ENCODE measurements at places on chromosomes 5 and 9.

- peak; percentile 33 for DNase-seq
Measured at GRCh38 chr5:145245354-145245753, 589.8 kb downstream of the PRELID2 start.

DNA sequence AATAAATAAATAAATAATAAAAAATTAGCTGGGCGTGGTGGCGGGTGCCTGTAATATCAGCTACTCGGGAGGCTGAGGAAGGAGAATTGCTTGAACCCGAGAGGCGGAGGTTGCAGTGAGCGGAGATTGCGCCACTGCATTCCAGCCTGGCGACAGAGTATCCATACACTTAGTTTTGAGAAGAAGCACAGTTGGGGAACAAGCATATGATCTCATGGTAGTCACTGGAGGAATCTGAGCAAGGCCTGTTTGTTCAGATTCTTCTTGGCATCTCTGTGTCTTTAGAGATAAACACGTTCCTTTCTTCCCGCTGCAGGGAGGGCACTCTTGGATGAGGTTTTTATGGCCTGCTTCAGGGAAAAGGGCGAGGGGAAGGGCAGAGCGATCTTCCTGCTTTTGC is 15.6 kb upstream of the DENND1A start:
- DNase-seq, result no peak

GRCh38 chr9:91852801-91853347 is 97.2 kb downstream of the ROR2 start:
- DNase-seq, result no peak

GRCh38 chr9:129932303-129933151 is 97.3 kb downstream of the USP20 start:
- no peak for DNase-seq

DNA sequence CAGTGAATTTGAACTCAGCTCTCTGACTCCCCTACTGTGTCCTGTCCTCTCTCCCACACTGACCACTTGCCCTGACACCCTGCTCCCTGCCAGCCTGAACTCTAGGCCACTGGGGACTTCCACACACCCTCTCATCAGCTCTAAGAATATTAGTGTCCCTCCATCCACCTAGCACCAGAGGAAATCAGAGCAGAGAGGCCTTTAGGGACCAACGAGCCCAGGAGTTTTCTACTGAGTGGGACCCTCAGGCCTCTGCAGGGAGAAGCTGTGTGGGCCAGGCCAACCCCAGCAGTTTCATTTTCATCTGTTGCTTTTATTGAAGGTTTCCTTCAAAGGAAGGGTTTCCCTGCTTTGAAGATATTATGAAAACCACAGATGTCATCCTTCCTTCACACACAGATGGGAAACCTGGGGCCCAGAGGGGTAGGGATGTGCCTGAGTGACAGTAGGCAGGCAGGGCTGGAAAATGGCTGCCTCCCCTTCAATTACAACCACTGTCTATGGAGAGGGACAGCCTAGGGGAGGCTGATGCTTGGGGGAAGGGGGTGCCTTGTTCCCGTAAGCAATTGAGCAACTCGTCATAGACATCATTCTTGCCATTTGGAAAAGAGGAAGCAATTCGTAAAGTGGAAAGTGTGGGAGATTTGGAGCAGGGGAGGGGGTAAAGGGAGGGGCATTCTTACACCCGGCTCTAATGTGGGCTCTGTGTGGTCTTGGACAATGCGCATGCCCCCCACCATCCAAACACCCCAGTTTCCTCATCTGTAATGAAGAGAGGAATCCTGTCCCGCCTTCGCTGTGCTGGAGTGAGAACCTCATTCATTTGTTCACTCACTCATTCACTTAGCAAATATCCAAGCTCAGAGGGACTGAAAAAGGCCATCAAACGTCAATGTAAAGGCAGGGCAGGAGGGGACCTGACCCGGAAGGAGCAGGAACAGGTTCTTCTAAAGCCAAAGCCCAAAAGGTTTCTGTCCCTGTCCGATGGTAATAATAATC is 3.9 kb downstream of the GLIPR2 start:
- DNase-seq, result no peak

- DNase-seq, result no peak
Measured at GRCh38 chr9:92247296-92247695, 46.2 kb downstream of the IARS1 start.

DNA sequence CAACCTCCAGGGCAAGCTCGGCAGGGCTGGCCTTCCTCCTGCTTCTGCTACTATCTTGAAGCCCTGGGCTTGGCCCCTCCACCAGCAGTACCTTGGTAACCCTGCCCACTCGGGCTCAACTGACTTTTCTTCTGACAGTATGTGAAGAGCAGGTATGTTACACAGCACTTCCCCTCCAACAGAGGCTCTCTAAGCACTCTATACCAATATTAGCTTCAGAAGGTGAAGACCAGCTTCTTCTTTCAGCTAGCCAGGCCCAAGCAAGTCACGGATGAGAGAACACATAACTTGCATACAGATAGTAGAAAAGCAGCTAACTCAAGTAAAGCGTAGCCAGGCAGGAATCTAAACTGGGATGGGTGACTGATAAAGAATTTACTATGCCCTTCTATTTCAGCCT is 64.3 kb downstream of the FEM1C start:
- DNase-seq, result no peak

DNA sequence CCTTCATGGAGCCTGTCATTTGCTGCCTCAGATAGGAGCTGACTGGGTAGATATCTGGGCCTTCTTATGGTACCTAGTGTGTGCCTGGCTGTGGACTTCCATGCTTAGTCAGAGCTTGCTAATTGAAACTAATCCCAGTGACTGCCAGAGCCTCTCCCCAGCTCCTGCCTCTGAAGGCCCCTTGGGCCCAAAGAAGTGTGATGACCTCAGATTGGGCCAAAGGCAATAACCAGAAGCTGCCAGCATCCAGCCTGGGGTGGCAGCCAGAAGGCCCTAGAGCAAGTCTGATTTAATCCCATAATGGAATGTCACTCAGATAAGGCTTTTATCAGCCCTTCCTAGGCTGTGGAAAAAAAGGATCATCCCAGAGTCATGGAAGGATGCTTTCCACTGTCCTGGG is 17.1 kb upstream of the CDC23 start:
- peak; percentile 95 for DNase-seq

DNA sequence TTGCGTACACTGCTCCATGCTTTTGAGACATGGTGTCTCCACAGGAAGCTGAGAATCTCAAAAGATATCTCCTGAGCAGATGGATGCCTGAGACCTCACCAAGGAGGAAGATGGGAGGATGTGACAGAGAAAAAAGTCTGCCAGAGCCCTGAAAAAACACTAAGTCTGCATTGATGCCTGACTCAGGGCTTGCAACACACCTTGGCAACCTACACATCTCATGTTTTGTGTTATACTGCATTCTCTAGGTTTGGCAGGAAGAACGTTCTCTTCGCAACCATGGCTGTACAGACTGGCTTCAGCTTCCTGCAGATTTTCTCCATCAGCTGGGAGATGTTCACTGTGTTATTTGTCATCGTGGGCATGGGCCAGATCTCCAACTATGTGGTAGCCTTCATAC is 19.2 kb downstream of the SLC22A4 start:
- peak; percentile 30 for DNase-seq

GRCh38 chr9:96565671-96566497 is 53.8 kb downstream of the CDC14B start:
- DNase-seq, result no peak

GRCh38 chr5:22057012-22057411 is 796.1 kb downstream of the CDH12 start:
- no peak for DNase-seq

GRCh38 chr9:109020581-109021511 is 7.5 kb upstream of the CTNNAL1 start:
- DNase-seq, result no peak

- no peak for DNase-seq
Measured at GRCh38 chr5:60586307-60586901, 113.6 kb downstream of the DEPDC1B start.

GRCh38 chr9:96126321-96126881 is 175.6 kb downstream of the HSD17B3 start:
- no peak for DNase-seq

DNA sequence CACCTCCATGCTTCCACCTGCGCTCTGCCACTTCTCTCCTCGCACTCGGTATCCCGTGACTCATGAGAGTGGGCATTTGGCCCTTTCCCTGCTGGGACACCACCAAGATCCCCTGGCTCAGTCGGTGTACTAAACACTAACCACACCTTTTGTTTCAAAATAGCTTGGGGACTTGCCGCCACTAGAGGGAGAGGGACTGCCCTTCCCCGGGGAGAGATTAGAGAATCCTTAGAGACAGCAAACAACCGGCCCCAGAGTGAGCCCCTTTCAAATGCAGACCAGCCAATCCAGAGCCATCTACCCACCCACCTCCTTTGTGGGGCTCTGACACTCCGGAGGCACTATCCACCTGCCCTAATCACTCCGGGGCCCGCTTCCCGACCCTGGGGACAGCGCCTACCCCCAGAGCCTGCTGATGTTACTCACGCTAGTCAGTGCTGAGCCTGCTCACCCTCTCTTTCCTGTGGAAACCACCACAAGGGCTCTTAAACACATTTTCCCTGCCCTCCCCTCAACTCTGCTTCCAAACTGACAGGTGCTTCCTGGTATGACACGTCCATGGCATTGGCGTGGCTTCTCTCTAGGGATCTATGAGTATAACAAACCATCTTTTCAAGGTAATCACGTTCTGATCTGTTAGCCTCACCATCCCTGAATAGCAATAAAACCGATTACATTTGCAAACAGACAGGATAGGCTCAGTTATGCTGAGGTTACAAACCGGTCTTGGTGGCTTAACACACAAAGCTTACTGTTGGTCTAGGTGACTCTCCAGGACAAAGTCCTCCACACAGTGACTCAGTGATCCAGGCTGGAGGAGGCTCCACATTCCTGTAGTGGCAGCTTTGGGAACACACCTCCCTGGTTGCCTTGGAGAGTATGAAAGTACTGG is 180.1 kb upstream of the MVB12B start:
- DNase-seq, result no peak

- DNase-seq, result no peak
Measured at GRCh38 chr5:133017964-133018363, 8.4 kb downstream of the ZCCHC10 start.

DNA sequence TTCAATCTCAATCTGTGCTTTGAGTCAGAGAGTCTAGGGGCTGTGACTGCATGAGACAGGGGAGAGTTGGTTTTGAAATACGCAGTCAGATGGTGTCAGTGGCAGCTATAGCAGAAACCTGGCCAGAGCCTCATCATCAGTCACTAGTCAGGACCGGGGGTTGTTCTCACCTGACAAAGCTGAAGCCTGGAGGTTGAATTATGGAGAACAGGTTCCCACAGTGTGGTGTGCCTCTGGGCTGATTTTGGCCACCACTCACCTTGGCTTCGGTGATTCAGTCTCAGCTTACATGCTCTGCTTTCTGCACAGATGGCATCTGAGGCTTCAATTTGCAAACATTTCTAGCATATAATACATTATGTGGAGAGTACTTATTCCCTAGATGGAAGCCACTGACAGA is 387.3 kb downstream of the YTHDC2 start:
- no peak for DNase-seq

GRCh38 chr9:69397384-69398214 is 72.6 kb downstream of the ENTREP1 start:
- peak; percentile 16 for DNase-seq

DNA sequence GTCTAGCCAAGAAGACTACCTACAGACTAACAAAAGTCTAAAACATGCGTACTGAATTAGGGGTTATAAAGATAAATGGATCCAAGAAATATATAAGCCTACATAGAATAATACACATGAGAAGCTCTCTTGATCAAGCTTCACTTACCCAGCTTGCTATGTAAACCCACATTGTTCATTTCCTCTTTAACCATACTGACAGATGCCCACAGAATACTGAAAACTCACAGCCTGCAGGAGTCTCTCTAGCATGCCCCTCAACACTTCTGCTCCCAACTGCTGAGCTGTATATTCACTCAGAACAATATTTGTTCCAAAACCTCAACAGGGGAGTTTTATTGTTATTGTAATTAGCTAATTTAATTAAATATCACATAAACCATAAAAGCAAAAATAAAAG is 52.4 kb downstream of the RFX3 start:
- DNase-seq, result no peak

DNA sequence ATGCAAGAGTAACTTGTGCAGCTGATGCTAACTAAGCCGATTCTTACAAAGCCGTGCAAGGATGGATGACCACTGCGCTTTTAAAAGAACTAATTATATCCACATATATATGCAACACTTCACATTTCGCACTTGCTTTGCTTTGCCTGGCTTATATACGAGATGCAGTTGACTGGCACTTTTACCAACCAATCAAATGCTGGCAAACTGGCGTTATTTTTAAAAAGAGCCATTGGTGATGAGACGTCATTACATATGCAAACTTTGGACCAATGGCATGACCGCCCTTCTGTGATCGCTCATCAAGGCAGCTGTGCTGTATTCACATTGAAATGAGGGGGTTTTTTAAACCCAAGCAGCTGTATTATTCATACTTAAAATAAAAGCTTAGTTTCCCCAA is 1147.7 kb upstream of the WWC1 start:
- no peak for DNase-seq

- peak; percentile 64 for DNase-seq
Measured at GRCh38 chr5:38434966-38435705, 121.3 kb downstream of the LIFR start.

GRCh38 chr5:154097031-154097430 is 58.3 kb downstream of the MFAP3 start:
- DNase-seq, result no peak

GRCh38 chr9:122536134-122536533 is 9.0 kb upstream of the OR1N1 start:
- DNase-seq, result no peak

DNA sequence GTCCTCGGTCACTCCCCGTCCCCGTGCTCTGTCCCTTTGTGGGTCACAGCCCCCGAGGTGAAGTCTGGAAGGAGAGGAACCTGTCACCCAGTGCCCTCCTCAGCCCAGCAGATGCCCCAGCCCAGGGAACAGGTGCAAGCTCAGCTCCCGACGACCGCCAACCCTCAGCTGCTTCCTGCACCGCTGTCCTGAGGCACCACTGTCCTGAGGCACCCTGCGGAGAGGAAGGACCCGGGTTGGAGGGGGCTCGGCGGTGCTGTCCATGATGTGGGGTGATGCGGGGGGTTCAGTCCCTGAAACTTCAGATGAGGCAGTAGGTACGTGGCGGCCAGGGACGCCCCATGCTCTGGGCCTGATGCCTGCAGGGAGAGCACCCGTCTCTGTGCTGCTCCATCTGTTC is 81.4 kb downstream of the COL5A1 start:
- DNase-seq, result no peak

DNA sequence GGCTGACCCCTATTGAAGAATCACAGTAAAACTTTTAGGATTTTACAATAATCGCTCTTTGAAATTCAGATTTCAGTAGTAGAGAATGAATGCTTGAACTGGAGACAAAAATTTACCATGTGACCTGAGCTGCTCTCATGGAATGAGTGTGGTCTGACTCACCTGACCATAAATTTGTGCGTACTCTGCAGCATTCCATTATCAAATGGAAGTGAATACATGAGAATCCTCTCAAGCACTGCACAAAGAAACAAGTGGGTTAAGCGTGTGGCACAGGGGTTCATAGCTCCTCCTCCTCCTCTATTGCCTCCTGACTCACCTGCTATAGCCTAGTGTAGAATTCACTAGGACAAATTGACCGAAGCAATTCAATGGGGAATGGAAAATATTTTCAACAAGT is 269.8 kb upstream of the CDH9 start:
- DNase-seq, result no peak

GRCh38 chr5:107263387-107264018 is 407.2 kb downstream of the EFNA5 start:
- DNase-seq, result no peak
